ENCODE measurements at places on chromosomes 4 and X. TPM values are rescaled to one million over a fixed set of nuclear protein-coding genes. Genes with fewer than 3 reads are reported as not detected.

Gene SLAIN2
- total RNA-seq = 62.0 TPM

DNA sequence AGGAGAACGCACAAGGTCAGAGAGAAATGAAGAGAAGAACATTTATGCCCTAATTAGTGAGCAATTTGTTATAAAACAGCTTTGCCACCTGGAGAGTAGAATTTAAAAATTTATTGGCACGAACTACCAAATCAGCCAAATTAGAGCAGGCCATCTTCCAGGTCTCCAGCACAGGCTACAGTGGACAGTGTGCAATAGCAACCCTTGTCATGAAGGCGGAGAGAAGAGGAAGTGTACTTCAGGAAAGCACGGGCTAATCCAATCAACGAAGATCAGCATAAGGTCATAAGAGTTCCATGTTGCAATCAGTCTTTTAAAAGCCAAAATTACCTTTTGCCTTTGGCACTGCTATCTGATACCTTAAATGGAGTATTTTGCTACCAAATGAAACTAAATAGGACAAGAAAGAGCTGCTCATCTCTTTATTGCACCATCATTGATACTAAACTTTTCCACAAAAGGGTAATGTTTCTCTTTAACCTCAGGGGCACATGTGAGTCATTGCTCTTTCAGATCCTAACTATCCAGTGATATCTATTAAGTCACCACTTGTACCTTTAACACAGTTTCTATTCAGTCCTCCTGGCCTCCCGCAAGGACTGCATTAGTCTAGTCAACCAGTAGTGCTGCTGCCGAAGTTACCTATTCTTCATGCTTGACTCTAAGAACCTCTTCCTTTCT, 19.9 kb downstream of the ANK2 start:
- DNase-seq = no peak

DNA sequence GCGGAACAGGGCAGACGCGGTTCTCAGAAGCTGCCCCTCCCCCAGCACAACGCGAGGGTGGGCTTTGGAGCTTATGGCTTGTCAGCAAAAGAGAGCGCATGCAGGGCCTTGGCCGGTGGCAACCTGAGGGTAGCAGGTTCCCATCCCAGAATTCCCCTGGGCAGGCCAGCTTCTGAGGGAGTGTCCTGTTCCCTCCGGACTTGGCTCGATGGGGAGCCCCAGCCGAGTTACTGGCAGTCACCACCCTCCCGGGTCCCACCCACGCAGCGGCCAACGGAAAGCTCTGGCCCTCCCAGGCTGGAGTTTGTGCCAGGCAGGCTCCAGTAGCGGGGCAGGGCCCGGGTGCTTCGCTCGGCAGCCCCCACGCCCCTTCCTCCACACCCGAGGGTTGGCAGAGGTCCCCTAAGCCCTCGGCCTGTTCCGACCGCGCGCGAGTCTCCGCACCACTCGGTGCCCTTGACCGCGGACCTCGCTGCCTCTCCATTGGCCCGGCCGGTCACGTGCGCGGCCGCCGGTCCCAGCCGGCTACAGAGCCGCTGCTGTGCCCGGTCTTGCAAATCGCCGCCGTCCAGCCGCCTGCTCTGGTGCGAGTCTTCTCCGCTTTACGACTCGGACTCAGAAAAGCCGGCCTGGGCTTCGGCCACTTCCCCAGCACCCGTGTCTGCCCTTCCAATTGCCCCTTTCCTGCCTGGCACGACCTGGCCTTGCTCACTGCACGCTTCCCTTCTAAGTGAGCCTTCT, 20.9 kb upstream of the MTM1 start:
- DNase-seq = peak; percentile 22

GRCh38 chr4:153704522-153704921, 20.4 kb downstream of the TLR2 start:
- no peak for DNase-seq

DNA sequence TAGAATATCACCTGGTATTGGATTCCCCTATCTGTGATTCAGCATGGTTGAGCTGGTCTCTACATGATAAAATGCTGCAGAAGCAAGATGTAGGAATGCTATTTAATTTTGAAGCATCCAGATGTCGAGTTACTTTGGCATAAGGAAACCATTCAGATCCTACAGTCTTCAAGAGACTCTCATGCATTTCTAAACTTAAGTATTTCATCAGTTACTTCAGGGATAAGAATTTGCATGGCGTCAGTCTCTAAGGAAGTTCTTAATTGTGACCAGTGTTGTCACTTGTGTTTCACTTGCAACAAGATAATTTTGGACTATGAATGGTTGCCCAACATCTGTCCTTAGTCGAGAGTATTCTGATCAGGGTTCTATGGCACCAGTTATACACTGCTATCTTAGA, 192.4 kb downstream of the CCNG2 start:
- DNase-seq = no peak

DNA sequence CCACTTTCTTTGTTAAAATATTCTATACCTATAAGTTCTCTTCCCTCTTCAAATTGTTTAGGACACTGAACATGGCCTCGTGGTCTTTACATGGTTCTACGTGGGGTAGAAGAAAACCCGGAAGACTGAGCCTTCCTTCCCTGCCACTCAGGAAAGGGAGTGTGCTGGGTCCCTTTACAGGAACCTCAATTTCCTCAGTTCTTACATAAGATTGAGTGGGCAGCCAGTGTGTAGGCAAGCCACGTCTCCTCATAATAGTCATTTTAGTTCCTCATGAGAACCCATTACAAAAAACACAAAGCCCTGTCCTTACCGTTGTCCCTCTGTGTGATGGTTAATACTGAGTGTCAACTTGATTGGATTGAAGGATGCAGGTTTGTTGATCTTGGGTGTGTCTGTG, 28.7 kb upstream of the SMIM10L2A start:
- no peak for DNase-seq

- DNase-seq = no peak
These were observed 34.2 kb downstream of the MMRN1 start for GRCh38 chr4:89928838-89929237.

DNA sequence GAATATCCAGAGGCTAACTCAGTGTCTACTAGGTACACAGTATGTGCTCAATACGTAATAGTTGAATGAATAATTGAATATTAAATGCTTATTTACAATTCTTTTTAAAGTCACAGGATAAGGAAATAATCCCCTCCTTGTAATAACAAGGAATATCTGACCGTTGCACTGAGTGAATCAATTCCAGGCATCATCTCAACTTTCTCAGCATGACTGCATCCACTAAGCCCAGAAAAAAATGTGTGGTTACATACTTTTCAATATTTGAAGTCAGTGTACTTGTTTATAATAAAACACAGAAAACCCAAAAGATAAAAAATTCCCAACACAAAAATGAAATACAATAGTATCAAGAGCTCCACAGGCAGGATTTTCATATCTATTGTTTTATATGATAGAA, 105.4 kb downstream of the TMEM144 start:
- no peak for DNase-seq

Gene CSAG2
- not detected for total RNA-seq

Gene POU4F2
- total RNA-seq = not detected

- DNase-seq = no peak
These were observed 120.7 kb downstream of the NAA11 start for GRCh38 chr4:79205121-79205520.

Gene TMPRSS11D
- total RNA-seq = not detected

DNA sequence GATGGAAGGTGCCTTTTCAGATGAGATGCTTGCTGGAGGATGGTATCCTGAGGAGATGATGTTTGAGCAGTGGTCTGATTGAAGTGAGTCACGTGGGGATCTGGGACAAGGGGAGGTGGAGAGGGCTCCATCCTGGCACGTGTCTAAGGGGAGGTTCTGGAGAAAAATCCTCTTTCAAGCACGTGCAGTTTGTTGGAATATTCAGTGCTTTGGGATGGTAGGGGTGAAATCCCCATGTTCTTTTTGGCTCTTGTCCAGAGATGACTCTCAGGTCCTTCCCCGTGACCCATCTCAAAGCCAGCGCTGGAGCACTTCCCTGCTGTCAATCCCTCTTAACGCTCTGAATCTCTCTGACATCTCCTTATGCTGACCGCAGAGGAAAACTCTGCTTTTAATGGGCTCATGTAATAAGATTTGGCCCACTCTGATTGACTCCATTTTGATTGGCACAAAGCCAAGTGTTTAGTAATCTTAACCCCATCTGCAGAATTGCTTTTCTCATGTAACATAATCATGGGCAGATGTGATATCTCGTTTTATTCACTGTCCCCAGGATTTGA, 10.8 kb upstream of the KLKB1 start:
- DNase-seq = no peak

- no peak for DNase-seq
These were observed 8.8 kb upstream of the ADH1C start for GRCh38 chr4:99361268-99361898.

Gene SPANXN4
- total RNA-seq = not detected

GRCh38 chr4:154018659-154019058, 229.8 kb upstream of the SFRP2 start:
- peak; percentile 21 for DNase-seq

Gene CCDC110
- 0.18 TPM for total RNA-seq

DNA sequence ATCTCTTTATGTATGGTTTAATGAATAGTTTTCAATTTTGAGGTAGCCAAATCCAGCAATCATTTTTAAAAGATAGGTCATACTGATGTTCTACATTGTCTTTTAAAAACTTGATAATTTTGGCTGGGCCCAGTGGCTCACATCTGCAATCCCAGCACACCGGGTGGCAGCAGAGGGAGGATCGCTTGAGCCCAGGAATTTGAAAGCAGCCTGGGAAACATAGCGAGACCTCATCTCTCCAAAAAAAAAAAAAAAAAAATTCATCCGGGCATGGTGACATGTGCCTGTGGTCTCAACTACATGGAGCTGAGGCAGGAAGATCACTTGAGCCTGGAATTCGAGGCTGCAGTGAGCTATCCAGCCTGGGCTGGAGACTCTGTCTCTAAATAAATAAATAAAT, 419.8 kb downstream of the GALNTL6 start:
- DNase-seq = no peak

GRCh38 chrX:37958525-37959211, 47.7 kb upstream of the SYTL5 start:
- no peak for DNase-seq

DNA sequence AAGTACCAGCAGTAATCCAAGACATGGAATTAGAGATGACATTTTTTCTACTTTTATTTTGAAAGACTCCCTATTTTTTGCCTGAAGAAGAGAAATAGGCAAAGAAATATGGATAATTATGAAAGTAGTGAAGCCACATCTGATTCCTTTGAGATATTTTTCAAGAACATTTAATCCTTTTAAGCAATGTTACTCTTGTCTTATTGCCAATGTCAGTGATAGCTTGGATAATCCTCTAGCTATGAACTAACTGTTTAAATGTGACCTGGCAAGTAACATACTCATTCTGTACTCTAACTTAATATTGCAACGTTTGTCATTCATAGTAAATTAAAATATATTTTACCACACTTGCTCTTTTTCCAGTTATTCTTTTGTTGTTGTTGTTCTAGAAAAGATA, 181.3 kb downstream of the VEGFC start:
- DNase-seq = no peak

Gene XK
- total RNA-seq = 0.06 TPM

DNA sequence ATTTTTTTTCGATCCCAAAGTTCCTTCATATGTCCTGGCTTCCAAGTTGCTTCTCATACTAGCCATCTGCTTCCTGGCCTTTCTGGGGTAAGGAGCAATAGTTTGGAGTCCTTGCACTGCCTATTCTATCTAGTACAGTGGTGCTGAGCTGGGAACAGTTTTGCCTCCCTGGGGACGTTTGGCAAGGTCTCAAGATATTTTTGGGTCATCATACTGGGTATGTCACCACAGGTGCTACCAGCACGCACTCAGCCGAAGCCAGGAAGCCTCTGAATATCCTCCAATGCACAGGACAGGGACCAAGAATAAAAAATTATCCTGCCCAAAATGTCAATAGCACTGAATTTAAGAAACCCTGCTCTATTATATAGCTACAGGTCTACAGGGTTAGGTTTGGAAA, 35.4 kb upstream of the TMSB15B start:
- no peak for DNase-seq

DNA sequence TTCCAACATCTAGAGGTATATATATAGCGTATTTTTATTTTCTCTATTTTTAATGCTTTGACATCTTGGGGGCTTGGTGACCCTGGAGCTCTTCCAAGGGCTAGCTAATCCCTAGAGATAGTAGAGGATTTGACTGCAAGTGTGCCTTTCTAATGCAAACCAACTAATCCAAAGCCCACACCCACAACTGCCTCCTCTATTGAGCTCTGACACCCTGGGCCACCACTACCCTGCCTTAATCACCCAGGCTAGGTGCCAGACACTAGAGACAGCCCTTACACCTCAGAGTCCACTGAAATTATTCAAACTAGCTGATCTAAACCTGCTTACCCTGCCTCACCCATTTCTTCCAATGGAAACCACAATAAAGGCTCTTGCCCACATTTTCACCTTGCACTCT, 69.6 kb upstream of the ATXN3L start:
- DNase-seq = no peak

GRCh38 chr4:62548108-62548524, 1348.0 kb downstream of the ADGRL3 start:
- DNase-seq = no peak

Gene FAM50A
- total RNA-seq = 45.3 TPM

- no peak for DNase-seq
These were observed 194.0 kb upstream of the CASK start for GRCh38 chrX:42117318-42117717.

DNA sequence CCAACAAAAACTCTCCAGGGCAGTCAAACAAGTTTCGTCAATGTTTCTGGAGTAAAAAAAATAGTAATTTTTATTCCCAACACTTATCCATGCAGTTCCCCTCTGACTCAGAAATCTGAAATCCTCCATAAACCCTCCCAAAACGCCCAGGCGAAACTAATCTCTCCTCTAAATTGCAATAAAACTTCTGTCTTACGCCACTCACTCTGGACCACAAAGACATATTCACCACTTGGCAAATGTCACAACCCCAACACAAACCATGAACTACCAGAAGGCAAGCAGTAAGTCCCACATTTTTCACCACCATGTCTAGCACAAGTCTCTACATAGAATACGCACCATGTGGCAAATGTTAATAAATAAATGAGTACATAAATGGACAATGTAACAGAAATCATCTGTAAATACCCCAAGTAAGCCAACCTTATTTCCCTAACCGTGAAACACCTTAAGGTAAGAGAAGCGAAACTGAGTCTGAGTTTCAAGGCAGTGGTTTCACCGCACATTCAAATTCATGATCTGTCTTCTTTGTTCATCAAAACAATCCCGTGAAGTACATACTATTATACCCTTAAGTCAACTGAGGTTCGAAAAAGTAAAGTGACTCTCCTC, 1.6 kb downstream of the PAPSS1 start:
- no peak for DNase-seq

DNA sequence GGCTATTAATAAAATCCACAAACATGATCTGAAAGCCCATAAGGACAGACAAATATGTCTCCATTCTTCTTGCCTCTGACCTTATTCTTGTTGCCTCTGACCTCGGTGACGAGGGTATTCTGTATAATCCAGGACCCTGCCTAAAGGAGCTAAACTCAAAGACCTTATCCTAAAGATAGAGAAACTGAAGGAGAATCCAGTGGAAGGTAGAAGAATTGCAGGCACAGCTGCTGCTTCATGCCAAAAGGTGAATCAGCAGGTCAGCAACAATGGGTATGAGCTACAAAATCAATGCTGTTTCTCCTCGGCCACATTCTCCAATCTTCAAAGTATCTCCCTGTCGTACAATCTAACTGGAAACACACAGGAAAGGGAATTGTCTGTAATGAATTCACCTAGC, 71.4 kb downstream of the INTS6L start:
- DNase-seq = no peak

- DNase-seq = no peak
These were observed 15.7 kb downstream of the ZXDB start for GRCh38 chrX:57607295-57608187.

GRCh38 chr4:37818752-37819151, 7.7 kb upstream of the PGM2 start:
- no peak for DNase-seq

Gene FGF2
- total RNA-seq = 2.0 TPM
